Transverse colon (tissue), 4 donors: ENCODE measurements at places on chromosomes 16 and 17. TPM values are rescaled to one million over a fixed set of nuclear protein-coding genes. Genes with fewer than 3 reads are reported as not detected.

DNA sequence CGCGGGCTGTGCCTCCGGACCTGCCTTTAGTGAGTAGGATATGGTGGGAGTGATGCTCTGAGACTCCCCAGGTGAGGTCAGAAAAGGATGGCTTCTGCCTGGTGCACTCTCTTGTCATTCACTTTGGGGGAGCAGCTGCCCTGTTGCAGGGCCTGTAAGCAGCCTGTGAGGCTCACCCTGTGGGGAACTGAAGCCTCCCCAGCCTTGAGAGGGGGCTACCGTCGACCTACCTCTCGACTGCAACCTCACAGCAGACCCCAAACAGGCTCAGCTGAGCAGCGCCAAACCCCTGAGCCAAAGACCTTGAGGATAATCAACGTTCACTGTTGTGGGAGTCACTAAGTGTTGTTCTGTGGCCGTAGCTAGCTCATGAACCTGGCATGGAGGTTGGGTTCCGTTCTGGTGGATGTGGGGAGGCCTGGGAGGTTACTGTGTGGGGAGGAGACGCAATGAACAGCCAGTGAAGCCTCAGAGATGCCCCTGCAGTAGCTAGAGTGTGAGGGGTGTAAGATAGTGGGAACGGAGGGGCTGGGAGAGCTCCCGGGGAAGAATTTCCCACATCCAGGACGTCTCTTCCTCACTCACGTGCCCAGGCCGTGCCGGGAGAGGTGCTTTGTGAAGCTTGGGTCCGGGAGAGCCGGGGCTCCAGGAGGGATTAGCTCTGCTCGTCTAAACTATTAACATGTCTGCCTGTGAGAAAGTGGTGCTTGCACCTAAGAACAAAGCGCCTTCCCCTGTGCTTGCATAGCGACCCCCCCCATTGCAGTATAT is 38.8 kb downstream of the METRNL start:
- DNase-seq = no peak

GRCh38 chr17:57983446-57983845 is 4.6 kb downstream of the VEZF1 start:
- no peak for DNase-seq

DNA sequence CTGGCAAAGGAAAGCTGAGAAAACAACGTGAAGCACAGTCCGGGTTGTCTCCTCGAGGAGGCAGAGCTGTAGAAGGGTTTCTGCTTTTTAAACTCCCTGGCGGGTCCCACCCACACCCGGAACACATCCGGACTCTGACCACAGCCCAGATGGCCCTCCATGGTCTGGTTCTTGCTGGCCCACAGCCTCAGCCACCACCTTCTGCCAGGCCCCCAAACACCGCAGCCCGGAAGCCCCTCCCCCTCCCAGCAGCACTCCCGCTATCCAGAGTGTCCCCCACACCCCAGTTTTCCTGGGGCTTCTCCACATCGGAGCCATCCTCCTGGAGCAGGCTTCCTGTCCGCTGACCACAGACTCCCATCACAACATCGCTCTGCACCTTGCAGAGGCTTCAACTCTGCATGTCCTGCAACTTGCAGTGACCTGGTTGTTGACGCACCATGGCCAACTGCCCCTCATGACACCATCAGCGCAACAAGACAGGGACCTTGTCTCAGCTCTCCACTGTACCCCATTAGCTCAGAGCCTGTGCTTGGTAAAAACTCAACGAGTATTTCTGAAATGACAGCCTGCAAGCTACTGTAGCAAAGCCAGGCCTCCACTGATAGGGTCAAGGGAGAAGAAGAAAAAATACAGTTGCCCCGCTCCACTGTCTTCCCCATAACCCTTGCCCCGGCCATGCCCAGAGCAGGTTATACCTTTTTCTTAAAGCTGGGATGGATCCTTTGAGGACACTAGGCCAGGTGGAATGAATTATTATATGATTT is 129.8 kb downstream of the C16orf78 start:
- peak; percentile 30 for DNase-seq

The TBX2 gene
- 6.2 TPM for total RNA-seq

GRCh38 chr17:8825802-8826201 is 26.6 kb upstream of the MFSD6L start:
- no peak for DNase-seq

DNA sequence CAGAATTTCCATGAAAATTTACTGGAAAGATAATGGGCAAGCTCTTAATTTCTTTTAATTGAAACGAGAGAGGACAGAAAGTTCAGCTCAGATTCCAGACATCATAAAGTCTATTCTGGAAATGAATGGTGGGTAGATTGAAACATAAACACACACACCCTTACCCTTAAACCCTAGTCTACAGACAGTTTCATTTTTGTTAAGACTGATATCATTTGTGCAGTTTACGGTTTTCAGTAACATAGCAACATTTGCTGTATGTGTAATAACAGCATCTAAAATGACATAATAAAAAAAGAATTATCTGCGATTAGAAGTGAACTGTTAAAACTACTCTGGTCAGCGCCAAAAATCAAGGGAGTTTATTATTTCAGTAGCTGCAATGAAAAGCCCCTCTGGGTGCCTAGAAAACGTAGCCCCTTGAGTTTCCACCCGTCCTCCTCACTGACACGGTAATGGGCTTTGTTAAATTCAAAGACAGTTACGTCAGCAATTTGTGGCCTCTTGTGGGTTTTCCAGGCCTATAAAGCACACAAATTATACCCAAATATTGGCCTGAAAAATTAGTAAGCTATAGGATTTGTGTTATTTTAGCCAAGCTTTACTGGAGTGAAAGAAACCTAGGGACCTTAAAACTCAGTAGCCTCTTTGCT is 520.6 kb upstream of the SOX9 start:
- DNase-seq = no peak

The GIT1 gene
- 71.8 TPM for total RNA-seq

DNA sequence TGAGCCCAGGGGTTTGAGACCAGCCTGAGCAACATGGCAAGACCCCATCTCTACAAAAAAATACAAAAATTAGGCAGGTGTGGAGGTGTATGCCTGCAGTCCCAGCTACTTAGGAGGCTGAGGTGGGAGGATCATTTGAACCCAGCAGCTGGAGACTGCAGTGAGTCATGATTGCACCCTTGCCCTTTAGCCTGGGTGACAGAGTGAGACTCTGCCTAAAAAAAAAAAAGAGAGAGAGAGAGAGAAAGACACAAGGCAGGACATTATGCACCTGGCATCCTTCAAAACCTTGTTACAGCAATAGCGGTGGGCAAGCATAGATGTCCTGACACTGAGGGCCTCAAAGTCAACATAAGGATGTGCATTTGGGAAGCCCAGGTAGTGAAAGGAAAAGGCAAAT is 19.9 kb upstream of the SIAH1 start:
- DNase-seq = no peak

GRCh38 chr17:66772148-66772812 is 62.6 kb upstream of the CACNG5 start:
- DNase-seq = no peak

DNA sequence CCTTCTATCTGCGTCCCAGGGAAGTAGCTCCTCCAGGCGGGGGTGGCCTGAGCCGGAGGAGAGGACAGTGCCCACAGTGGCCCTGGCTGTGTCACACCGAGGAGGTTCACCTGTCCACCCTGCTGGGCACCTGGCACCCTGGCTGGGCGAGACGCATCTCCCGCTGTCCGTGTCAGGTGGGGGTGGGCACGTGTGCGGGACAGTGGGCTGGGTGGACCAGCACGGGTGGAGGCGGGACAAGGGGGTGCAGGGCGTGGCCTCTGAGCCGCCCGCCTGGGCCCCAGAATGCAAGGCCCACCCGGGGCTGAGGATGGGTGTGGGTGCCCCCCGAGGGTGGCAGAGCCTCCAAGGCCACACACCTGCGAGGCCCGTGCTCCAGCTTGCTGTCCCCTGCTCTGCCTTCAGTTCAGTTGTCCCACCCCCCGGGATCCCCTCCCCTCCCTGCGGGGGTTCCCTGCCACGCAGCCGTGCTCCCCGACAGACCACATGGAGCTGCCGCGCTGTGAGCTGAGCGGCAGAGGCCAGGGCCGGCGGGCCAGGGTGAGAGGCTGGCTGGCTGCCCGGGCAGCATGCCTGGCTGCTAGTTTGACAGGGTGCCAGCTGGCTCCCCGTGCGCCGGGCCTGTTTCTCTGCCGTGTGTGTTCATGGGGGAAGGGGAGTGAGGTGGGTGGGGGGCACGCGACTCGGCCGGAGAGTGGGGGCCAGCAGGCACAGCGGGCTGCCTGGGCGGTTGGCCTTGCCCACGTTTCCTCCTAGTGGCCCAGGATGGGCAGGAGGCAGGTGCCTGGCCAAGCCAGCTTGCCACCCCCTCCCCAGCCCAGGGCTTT is 33.9 kb downstream of the BAHCC1 start:
- DNase-seq = peak; percentile 81

GRCh38 chr16:2663553-2664546 is 18.5 kb upstream of the KCTD5 start:
- peak; percentile 54 for DNase-seq

The TMEM88 gene
- total RNA-seq = 5.5 TPM

DNA sequence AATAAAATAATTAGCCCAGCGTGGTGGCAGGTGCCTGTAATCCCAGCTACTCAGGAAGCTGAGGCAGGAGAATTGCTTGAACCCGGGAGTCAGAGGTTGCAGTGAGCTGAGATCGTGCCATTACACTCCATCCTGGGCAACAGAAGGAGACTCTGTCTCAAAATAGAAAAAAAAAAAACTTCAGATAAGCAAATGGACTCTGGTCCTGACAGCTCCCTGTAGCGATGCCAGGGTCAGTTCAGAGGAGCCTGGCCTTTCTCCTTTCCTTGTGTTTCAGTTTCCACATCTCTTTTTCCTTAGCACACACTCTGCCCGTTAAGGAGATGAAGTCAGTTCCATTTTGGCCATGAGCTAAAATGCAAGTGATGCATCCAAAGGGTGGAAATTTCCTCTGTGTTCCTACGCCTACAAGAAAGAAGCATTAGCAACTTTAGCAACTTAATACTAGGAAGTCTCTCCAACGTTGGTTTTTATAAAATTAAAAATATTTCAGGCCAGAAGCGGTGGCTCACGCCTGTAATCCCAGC is 11.6 kb upstream of the GRB2 start:
- no peak for DNase-seq

The KRT25 gene
- not detected for total RNA-seq

The CXCL16 gene
- total RNA-seq = 72.6 TPM

GRCh38 chr16:2584729-2585650 is 47.2 kb downstream of the PDPK1 start:
- DNase-seq = no peak

DNA sequence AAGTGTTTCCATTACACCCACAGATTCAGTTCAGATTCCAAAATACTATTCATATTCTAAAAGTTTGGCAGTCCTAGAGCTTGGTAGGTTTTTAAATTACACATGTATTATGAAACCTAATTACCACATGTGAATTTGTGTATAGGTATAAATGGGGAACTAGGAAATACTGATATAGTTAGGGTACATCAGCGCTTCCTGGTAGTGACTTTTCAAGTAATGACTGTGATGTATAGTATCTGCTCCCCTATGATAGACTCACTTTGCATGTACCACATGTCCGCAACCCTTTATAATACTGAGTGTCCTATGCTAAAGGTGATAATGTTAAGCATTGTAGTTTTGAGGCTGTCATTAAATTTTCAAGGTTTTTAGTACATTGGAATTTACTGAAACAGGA is 22.9 kb downstream of the CDK12 start:
- no peak for DNase-seq

The TEX14 gene
- not detected for total RNA-seq

The ABCA10 gene
- 22.1 TPM for total RNA-seq

The NOXO1 gene
- 4.2 TPM for total RNA-seq

- DNase-seq = no peak
These were observed 30.5 kb downstream of the RPGRIP1L start for GRCh38 chr16:53673189-53673588.

DNA sequence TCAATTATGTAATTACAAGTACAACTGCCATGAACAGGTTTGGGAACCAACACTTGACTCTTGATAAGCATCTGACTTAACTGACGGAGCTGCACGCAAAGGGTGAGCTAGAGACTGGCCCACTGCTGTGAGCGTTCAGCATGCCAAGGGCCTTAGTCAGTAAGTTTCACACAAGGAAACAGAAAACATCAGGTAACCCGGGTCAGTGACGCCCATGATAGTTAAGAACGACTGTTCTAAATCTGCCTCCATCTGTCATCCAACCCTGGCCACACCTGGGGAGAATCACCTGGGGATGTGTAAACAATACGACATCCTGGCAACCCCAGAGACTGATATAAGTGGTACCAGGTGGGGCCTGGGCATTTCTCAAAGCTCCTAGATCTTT is 12.3 kb downstream of the SMIM5 start:
- peak; percentile 76 for DNase-seq

GRCh38 chr17:16987830-16988601 is 16.1 kb upstream of the TNFRSF13B start:
- DNase-seq = peak; percentile 85

- DNase-seq = no peak
These were observed 25.1 kb downstream of the SGSM2 start for GRCh38 chr17:2362416-2362815.

GRCh38 chr16:15777533-15778203 is 79.2 kb downstream of the MYH11 start:
- no peak for DNase-seq

DNA sequence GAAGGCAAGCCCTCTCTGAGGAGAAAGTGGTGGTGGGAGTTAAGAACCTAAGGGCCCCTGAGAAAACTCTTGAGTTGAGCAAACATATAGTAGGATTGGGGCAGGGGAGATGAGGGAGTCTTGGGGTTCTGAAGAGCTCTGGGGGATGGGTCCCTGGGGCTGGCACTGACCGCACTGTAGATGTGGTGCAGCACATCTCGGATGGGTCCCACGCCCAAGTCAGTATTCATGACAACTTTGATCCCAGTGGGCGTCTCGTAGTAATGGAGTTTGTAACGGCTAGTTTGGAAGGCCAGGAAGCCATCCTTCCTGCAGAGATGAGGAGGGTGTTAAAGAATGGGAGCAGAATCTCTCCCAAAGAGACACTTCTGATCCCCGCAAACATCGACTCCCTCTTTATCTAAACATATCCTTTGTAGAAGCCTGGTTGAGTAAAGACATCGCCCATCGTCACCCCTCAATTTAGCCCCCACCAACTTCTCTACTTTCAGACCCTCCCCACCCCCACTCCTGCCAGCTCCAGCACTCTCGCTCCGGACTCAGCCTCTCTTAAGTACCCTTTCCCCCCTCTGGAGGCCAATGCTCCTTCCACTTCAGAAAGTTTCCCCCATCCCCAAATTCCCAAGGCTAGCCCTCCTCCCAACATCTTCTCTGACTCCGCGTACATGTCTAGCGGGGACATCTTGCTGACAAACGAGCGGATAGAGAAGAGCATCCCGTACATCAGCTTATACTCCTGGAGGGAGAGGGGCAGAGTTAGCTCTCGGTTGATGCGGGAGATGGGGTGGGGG is 710 bp downstream of the TRAPPC1 start:
- DNase-seq = no peak
